Activated CD4-positive, alpha-beta memory T cell treated with anti-CD3 and anti-CD28 coated beads for 36 hours (primary cell): ENCODE measurements at places on chromosomes 2 and 18.

GRCh38 chr2:41707790-41708451 lies 339.9 kb upstream of the PKDCC start:
- DNase-seq = no peak

DNA sequence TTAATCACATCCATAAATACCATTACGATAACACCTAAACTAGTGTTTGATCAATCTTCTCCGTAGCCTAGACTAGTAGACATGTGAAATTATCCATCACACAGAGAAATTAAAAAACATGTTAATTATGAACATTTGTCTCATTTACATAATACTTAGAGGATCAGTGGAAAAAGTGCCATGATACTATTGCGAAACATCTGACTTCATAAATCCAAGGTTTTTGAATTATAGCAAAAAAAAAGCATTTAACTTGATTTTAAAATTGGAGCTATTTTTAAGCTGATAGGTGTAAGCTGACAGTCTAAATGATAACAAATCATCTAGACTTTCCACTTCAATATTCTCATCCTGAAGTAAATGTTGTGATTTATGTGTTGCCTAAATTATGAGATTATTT lies 51.6 kb downstream of the CBLN2 start:
- DNase-seq = no peak

GRCh38 chr2:130391872-130392670 lies 36.2 kb downstream of the PTPN18 start:
- no peak for DNase-seq

- DNase-seq = no peak
Observed at GRCh38 chr18:60649842-60650536, 277.4 kb upstream of the MC4R start.

GRCh38 chr2:115160531-115161080 lies 718.2 kb downstream of the DPP10 start:
- no peak for DNase-seq

GRCh38 chr2:30348825-30349224 lies 98.2 kb upstream of the LCLAT1 start:
- peak; percentile 58 for DNase-seq

DNA sequence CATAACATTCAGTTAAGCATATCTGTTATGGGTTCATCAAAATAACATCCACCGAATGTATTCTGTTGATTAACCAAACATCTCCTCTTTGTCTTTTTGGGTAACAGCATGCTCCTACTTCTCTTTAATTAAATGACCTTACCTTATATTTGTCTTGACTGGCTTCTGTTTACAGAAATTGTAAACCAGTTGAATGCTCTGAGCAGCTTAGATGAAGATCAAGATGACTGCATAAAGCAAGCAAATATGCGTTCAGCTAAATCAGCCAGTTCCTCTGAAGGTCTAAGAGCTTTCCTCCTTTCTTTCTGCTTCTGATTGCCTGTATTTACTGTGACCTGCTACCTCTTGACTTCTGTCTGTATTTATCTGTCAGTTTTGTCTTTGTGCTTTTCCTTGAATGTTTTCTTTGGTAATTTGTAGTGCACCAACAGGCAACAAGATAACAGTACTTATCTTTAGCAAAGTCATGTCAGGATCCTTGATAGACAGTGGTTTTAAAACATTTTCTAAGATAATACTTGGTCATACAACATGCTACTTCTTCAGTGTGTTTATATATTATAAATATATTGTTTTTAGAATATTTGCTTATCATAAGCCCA lies 152.8 kb downstream of the EHBP1 start:
- DNase-seq = no peak

- DNase-seq = no peak
Observed at GRCh38 chr18:46859855-46860254, 57.5 kb downstream of the PIAS2 start.

DNA sequence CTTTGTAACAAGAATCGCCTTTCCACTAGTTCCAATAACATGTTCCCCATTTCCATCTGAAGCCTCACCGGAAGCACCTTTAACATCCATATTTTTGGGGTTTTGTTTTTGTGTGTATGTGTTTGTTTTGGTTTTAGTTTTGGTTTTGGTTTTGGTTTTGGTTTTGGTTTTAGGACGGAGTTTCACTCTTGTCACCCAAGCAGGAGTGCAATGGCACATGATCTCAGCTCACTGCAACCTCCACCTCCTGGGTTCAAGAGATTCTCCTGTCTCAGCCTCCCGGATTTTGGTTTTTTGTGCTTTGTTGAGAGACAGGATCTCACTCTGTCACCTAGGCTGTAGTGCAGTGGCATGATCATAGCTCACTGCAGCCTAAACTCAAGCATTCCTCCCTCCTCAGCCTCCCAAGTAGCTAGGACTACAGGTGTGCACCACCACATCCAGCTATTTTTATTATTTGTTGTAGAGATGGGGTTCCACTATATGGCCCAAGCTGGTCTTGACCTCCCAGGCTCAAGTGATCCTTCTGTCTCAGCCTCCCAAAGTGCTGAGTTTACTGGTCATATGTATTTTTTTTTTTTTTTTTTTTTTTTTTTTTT lies 36.3 kb downstream of the TGOLN2 start:
- peak; percentile 34 for DNase-seq

DNA sequence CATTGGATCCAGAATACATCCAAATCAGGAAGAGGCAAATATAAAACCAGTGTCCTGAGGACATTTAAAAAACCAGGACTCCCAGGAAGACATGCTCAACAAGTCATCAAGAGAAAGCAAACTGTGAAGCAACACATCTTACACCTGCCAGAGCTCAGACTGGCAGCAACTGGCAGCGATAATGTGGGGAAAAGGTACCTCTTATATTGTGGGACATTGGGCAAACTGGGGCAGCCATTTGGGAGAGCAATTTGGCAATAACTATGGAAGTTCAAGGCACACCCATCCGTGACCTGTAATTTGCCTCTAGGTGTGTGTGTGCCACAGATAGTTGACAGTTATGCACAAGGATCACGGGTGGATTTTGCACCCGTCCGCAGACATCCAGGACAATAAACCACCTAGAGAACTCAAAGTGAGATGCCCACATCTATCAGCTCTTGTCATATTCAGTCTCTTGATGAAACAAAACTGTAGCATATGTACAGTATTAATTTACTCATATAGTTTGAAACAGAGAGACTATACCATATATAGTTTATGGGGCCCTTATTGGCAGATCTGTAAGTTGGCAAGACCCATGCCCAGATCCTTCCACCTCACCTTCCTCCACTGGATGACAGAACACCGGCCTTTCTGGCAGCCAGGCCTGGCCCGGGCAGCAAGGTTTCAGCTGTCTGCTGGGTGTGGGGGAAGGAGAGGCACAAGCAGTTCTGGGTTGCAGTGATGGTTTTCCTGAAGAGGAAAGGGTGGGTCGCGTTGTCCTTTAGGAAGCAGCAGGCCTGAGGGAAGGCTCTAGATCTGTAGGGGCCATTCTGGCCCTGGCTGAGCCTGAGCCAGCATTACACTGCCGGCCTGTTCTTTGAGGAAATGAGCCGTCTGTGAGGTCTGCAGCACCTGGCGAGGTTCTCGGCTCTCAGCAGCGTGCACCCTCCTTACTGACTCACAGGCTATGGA lies 18.8 kb downstream of the HJURP start:
- no peak for DNase-seq

- no peak for DNase-seq
Observed at GRCh38 chr2:181836583-181836982, 54.9 kb upstream of the ITPRID2 start.

DNA sequence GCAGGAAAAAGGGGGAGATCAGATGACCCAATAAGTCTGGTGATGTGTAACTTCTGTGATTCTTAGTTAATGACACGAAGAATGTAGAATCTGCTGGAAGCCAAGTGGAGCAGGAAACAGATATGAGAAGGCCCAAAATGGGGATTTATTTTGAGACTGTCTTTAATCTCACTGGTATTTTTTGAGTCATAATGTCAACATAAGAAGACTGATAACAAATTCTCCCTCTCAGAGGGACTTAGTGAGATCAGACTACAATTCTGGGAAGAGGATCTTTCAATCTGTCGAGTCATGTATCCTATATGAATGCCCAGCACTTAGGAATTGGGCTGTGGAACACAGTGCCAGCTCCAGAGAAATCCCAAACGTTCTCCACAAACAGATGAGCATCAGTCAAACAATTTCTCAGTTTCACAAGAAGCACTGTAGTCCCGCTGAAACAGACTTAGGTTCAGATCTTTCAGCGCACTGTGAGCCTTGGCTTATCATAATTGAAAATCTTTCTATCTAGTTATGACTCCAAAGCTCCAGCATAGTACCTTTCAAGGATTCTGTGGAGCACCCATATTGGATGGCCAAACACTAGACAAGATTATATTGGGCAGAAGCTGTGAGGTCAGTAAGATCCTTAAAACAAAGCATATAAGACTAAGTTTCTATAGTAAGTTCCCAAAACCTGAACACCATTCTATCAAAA lies 738.2 kb downstream of the LRP1B start:
- no peak for DNase-seq

DNA sequence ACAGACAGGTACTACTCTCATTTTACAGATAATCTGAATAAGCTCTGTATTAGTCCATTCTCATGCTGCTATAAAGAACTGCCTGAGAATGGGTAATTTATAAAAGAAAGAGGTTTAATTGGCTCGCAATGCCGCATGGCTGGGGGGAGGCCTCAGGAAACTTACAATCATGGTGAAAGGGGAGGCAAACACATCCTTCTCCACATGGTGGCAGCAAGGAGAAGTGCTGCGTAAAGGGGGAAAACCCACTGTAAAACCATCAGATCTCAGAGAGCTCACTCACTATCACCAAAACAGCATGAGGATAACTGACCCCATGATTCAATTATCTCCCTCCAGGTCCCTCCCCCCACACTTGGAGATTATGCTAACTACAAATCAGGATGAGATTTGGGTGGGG lies 254.4 kb downstream of the KCNE4 start:
- DNase-seq = no peak

DNA sequence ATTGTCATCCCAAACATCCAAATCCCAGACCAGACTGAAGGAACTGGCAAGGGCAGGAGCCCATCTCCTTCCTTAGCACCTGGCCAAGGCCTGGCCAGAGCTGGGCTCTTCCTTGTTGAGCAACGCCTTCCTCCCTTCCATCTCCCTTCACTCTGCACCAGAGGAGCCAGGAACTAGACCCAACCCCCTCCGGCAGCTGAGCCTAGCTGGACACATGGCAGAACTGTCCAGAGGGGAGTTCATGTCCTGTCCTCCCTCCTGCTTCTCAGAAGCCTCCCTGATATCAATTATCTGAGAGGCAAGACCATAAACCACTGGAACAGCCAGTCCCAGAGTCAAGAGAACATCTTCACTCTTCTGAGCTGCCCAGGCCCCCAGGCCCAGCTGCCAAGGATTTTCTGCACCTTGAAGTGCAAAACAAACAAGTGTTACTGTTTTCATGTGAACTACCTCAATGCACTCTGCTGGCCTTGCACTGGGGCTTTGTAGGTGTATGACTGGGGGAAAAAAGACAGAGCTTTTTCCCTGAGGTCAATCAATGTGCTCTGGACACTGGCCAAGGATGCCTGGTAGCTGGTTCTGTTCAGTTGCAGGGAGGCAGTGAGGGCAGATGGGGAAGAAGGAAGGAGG lies 107.6 kb upstream of the MSH6 start:
- DNase-seq = no peak

DNA sequence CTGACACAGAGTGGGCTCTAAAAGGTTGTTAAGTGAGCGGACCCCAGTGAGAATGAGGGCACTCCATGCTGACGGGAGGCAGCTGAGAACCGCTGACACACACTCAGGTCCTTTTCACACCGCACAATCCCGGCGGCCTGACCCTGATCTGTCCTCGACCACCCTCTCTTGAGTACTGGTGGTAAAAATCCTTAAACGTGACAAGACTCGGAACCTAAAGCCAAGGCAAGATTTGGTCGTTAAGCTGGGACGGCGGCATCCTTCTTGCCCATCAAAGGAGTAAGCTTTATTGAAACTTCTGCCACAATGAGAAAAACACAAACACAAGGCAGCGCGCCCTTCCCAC lies 569 bp downstream of the TMX3 start:
- DNase-seq = peak; percentile 21
